Hippocampal formation (tissue), 2 donors: ENCODE measurements at places on chromosomes 4 and X.

DNA sequence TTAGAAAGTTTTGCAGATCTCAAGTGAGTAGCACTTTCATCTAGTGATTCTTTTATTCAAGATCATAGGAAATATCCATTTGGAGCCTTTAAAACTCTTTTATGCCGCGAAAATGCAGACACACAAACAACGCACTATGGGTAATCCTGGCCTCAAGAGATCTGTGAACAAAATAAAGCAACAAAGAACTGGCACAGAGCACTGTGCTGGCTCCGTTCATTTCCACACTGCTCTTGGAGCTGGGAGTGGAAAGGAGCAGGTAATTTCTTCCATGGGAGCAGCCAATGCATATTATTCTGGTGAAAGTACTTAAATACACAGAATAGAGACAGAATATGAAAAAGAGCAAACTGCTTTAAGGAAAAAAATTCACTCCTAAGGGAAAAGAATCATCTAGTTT is 172.7 kb upstream of the FRG1 start:
- DNase-seq: no peak

- DNase-seq: no peak
These were observed 40.9 kb upstream of the XK start for GRCh38 chrX:37644381-37645305.

DNA sequence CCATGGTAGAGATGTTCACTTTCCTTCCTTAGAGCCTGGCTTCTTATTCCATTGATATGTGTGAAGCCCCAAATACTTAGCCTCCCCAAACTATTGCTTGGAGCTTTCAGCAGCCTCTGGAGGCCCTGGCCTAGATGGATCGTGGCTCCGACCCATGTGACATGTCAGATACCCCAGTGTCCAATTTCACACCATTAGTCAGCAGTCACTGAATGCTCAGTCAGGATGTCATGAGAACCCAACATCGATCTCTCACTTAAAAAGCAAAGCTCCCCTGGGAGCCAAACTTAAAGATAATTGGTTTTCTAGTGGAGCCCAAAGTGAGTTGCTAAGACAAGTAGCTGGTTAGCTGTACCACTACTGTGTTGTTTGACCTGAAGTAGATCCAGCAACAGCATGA is 41.6 kb upstream of the IGSF1 start:
- DNase-seq: no peak

DNA sequence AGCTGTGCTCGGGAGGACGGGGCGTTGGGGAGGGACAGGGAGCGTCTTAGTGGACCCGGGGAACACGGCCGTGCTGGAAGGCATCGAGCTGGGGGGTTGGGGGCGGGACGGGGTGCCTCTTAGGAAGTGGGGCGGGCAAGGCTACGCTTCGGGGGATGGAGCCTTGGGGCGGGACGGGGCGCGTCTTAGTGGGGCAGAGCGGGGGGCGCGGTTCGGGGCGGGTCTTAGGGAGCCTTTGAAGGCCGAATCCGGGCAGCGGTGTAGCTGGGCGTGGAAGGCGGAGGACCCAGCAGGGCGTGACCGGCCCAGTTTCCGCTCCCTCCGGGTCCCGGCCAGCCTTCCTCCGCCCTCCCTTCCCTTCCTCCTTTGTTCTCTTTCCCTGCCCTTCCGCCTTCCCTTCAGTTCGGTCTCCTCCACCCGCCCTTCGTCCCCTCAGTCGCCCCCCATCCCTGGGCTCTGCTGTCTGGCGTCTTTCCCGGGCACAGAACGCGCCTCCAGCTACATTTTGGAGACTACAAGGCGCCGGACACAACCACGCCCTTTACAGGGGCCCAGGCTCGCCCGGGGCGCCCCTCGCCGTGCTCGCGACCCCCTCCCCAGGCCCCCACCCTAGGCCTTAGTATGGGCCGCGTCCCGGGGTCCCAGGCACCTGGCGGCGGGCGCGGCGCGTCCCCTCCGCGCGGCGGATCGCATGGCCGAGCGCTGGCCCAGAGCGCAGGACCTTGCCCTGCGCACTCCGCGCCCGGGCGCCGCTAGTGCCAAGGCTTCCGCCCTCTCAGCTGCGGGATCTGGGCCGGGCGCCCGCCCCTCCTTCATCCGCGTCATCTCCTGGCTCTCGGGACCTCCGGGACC is at the start of gene ARSD:
Gene ARSD, minus strand, starts transcription at position 757 of the 852 bp plus-strand sequence. Its CDS starts 64 bp downstream, at position 693.
- DNase-seq: peak; percentile 5

DNA sequence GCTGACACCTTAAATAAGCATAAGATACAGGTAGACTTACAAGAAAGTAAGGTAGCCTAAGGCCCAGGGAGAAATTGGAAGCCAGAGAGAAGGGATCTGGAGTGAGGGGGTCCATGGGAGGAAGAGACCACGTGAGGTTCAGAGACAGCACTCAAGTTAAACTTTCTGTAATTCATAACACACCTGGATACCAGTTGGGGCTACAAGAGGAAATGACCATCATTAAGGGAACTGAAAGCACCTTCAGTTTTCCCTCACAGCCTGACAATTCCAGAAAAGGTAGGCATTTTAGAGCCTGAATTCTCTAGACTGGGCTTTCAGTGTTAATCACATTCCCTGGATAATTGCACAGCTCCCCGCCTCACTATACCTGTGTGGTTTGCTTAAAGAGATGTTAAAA is 355.5 kb downstream of the FBXW7 start:
- DNase-seq: no peak

DNA sequence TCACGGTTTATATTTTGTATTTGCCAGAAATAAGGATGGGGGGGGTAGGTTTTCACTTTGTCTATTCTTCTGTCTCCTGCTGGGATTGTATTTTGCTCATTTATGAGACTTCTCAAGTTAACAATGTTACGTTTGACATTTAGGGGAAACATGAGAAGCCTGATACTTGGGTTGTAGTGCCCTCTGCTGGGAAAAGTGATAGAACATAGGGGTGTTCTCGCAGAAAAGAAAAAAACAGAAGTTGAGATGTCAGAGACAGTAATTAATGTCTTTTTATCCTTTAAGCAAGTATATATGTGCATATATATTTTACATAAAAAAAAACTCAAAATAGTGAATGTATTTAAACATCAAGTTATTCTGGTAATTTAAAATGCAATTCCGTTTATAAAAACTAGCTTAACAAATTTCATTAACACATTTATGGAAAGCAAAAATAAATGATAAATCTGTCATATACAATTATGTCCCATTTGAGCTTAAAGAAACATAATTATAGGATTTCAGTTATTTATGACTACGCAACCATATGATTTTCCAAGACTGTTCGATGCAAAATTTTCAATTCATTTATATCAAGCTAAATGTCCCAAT is 46.0 kb upstream of the TMPRSS11F start:
- peak; percentile 9 for DNase-seq

DNA sequence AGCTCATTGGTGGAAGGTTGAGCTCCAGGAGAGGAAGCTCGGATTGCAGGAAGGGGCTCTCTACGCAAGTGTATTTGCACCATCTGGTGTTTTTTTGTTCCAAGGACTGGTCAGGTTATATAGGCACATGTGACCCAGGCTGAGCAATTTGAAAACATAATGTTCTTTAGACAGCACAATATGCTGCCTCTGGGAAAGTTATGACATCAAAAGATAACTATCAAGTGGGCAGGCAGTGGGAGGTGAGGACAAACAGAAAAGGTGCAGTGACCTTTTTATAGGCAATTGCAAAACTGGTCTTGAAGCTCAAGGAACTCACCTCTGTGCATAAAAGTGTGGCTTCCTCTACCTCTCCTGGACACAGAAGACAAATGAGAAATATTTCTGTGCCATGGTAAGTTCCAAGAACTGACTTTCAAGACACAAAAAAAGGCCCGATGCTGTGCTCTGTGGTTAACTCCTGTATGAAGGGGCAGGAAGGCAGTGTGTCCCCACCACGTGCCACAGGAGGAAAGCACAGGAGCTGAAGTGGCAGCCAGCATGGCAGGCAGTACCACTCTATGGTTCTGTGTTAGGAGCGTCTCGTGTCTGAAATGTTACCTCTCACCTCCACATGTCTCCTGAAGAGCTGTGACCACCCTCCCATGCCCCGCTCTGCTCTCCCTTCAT is 128.6 kb downstream of the SHROOM3 start:
- DNase-seq: no peak

GRCh38 chr4:73839715-73840114 is 3.2 kb downstream of the CXCL6 start:
- no peak for DNase-seq

DNA sequence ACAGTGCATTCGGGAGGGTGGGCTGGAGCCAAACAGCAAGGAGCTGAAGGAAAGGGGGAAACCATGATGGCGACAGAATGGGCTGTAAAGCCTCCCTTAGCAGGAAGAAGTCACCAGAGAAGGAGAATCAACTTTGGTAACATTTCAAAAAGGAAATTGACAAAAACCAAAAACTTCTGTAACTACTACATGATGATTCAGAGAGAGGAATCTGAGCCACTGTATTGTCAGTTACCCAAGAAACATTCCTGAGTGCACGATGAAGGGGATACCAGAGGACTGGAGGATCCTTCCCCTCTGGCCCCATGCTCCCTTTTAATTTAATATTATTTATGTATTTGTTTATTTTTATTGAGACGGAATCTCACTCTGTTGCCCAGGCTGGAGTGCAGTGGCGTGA is 26.3 kb downstream of the PDHA1 start:
- no peak for DNase-seq

GRCh38 chr4:1031956-1032795 is 20.8 kb downstream of the FGFRL1 start:
- DNase-seq: no peak

- DNase-seq: no peak
These were observed 57.6 kb downstream of the RAI2 start for GRCh38 chrX:17803449-17803848.

GRCh38 chrX:13652287-13652793 is 601 bp upstream of the TCEANC start:
- DNase-seq: no peak

DNA sequence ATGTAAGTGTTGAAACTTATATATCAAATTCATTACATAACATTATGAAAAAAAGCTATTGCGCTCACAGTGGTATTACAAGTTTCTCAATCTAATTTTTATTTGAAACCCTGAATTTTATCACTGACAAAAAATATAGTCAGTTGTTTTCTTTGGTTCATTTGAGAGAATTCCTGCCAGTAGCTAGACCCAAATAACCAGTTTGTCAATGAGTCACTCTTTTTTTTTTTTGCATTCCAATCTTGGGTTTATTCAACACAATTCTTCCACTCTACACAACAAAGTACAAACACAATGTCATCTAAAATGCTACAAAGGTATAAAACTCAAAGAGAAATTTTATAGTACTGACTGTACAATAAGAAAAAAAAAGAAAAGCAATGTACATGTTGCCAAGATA is 13.1 kb downstream of the HPF1 start:
- no peak for DNase-seq

GRCh38 chr4:147828331-147828905 is 96.5 kb downstream of the ARHGAP10 start:
- DNase-seq: no peak

DNA sequence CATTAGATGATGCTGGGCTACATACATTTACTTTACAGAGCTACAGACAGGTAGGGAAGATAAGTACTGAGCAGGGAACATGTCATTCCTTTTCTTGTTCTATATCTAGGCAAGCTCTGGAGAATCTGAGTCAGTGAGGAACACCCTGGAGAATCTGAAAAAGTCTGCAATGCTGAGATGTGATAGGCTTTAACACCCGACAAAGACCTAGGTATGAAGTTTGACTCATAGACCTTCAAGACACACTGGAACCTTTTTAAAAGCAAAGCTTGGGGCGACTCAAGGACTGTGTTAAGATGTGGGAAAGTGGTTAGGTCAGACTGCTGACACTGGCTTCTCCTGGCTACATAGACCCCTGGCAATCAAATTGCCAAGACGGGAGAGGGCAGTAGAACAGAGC is 42.8 kb downstream of the OSTC start:
- DNase-seq: no peak

DNA sequence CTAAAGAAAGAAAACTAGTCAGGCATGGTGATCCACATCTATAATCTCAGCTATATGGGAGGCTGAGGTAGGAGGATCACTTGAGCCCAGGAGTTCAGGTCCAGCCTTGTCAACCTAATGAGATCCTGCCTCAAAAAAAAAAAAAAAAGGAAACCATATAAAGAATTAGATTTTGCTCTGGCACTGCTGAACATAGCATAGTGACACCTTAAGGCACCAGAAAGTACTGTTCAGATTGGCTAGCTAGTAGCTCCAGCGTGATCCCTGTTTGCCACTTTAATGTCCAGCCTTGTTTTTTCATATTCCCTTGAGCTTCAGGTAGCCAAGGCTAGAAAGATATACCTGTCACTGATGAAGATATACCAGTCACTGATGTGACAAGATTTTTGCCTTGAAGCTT is 34.1 kb downstream of the EXOC1 start:
- DNase-seq: no peak

DNA sequence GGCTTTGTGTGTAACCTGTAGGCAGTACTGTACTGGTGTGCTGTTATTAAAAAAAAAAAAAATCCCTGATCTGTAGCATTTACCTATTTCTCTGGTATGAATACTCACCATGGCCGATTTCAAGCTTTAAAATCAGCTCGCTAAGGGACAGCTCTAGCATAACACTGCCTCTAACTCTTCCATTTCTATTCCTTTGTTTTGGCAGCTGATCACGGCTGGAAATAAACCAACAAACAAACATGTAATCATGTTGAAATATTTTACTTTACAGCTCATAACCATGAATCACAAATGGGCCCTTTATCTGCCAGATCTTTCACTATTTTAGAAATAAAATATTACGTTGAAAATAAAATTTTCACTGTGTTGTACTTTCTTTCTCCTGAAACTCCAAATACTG is 60.5 kb upstream of the IL15 start:
- no peak for DNase-seq

GRCh38 chrX:14032406-14032805 is 2.7 kb upstream of the GEMIN8 start:
- peak; percentile 3 for DNase-seq

DNA sequence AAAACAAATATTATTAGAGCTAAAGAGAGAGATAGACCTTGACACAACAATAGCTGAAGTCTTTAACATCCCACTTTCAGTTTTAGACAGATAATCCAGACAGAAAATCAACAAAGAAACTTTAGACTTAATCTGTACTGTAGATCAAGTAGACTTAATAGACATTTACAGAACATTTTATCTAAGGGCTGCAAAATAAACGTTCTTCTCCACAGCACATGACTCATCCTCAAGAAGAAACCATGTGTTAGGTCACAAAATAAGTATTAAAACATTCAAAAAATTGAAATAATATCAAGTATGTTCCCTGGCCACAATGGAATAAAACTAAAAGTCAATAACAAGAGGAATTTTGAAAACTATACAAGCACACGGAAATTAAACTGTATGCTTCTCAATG is 1510.3 kb upstream of the PCDH10 start:
- no peak for DNase-seq

GRCh38 chrX:111365770-111366325 is 46.1 kb downstream of the DCX start:
- DNase-seq: no peak

DNA sequence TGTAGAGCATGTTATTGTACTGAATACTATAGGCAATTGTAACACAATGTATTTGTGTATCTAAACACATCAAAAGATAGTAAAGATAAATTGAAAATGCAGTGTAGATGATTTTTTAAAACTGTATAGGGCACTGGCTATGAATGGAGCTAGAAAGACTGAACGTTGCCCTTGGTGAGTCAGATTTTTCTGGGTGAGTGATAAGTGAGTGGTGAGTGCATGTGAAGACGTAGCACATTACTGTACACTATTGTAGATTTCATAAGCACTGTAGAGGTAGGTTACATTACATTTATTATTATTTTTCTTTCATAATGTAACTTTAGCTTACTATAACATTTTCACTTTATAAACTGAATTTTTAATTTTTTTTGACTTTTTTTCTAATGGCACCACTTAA is 1491.6 kb downstream of the TECRL start:
- no peak for DNase-seq
